ENCODE measurements at places on chromosomes 11 and 22.

- DNase-seq: peak; percentile 46
These were observed 69.7 kb downstream of the PRSS23 start for GRCh38 chr11:86869966-86870570.

GRCh38 chr11:2997406-2997805 is 5.3 kb upstream of the NAP1L4 start:
- DNase-seq: no peak

DNA sequence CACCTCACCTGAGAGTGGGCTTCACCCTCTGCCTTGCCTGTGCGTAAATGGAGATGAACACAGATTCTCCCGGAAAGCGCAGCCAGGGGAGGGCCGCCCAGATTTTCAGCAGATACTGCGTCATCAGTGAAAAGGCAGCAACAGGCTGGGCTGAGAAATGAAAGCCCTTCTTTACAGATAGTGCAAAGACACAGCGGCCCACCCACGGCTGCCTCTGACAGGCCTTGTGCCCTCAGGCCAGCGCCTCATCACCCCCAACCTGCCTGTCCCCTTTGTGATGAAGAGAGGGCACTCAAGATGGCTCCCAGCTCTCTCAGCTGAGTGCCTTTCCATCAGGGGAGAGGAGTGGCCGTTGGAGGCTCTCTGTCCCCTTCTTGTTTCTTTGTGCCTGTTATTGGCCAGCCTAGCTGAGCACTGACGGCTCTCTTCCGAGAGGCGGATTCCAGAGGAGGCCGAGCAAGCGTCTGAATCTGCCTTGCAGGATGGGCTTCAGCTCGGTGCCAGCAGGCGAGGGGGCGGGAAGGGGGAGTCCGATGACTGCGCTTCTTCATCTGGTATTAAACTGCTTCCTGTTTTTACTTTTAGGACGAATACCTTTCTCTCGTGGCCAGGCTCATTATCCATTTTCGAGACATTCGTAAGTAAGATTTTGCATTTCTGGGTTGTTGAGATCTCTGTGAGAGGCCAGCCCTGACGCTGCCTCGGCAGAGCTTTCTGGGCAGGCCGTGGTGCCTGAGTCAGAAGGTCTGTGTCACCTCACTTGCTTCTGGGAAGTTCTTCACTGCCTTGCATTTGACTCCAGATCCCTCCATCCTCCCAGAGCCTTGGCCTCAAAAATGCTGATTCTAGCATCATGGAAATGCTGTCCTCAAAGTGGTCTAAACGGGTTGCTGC is 43.7 kb downstream of the MED15 start:
- peak; percentile 73 for DNase-seq

- no peak for DNase-seq
These were observed 10.1 kb upstream of the MPZL2 start for GRCh38 chr11:118274186-118274585.

- no peak for DNase-seq
These were observed 4.0 kb downstream of the AIFM3 start for GRCh38 chr22:20970939-20971657.

DNA sequence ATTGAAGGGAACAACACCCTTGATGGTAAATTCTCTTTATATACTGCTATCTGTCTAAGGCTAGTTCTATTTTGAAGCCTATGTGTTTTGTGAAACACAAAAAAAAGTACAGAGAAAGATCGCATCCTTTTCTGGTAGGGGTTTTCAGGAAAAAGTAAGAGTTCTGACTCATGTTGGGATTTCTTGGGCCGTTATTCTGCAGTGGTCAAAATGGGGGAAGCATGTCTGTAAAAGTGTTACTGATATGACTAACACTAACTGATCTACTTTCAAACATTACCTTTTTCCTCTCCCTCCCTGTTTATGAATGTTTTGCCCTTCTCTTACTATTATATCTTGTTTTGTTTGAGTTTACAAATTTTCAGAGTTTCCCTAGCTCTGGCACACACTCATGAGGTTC is 53.9 kb downstream of the CTNND1 start:
- DNase-seq: no peak

- DNase-seq: no peak
These were observed 1486.7 kb downstream of the FAM181B start for GRCh38 chr11:81246941-81247340.

DNA sequence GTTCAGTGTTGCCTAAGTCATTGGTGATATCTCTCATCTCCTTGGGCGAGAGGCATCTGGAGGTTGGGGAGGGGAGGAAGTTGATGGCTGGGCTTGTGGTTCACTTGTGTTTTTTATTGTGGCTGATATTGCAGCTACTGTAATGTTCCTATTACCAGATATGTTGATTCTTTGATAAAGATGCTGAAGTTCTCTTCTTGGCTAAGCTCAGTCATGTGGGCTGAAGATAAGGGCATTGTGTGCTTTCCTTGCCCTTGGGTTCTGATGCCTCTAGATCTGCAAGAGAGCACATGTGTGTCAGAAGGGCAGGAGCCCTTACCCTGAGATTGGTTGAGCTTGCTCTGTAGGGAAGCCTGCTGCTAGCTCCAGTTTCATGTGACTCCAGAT is 12.0 kb downstream of the STX3 start:
- peak; percentile 34 for DNase-seq

DNA sequence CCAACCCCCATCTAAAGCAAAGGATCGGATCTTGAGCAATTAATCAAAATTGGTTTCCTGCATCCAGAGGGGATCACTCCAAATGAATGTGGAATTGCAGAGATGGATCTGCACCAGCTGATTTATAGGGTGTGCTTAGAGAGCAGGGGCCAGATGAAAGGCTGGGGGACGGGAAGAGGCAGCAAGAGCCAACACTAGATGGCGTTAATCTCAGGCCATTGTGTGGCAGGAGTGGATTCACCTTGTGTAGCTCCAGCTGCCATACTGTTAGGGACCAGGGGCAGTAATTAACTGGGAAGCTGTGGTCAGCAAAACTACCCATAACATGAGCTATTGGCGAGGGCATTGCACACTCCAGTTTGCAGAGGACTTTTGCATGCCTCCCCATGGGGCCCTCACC is 35.6 kb downstream of the SERPINH1 start:
- DNase-seq: no peak

DNA sequence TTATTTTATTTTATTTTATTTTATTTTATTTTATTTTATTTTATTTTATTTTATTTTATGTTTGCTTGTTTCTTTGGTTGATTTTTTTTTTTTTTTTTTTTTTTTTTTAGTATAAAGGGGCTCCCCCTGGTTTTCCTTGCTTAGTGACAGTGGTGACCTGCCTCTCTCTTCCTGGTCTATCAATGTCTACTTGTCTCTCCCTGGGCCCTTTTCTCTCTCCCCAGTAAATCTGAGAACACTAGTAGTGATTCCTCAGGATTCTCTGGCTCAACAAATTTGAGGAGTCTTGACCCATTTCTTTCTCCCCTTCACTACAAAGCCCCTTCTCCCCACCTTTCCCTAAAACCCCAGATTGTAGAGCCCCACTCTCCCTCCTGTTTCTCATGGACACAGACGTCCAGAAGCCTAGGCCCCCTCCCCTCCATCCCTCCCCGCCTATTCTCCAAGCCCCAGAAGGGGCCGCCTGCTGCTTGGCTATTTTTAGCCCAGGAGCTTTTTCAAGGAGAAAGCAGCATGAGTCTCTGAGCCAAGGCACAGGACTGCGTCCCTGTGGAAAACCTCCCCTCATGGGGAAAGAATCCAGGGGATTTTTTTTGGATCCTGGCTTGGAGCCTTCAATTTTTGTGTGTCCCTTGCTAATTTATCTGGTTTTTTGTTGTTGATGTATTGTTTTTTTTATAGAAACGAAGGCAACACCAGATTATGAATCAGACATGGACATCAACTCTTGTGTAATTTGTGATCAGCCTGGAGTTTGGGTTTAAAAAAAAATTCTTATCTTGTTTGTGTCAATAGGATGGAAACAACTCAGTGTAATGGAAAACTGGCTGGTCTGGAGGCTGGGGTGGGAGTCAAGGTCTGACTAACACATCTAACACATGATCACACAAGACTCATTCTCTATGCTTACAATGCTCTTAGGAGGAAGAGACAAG is 17.5 kb upstream of the ACCSL start:
- no peak for DNase-seq

DNA sequence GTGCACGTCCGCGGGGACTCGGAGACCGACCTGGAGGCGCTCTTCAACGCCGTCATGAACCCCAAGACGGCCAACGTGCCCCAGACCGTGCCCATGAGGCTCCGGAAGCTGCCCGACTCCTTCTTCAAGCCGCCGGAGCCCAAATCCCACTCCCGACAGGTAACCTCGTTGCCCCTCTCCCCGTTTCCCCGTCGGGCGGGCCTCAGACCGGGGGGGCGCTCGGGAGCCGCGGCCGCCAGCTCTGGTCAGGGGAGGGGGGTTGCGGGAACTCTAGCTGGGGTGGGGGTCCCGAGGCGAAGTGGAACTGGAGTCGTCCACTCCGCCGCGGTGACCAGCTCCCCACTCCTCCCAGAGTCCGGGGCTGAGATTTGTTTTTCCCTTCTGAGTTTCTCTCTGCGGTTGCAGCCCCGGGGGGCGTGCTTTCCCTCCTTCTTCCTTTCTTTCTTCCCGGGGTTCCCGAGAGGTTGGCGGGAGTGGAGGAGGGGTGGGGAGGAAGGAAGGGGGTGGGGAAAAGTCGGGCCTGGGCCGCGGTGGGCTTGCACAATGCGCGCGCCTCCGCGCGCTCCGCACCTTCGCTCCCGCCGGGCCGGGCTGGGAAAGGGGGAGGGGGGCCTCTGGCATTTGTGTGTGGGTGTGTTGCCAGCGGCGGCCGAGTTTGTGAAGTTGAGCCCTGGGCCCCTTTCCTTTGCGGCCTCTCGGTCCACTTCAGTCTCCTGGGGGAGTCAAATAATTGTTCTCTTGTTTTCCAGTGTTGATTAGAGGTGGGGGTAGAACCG is 952 bp downstream of the YAP1 start:
- DNase-seq: no peak

- DNase-seq: no peak
These were observed 70.2 kb downstream of the ARHGAP8 start for GRCh38 chr22:44822534-44822933.

DNA sequence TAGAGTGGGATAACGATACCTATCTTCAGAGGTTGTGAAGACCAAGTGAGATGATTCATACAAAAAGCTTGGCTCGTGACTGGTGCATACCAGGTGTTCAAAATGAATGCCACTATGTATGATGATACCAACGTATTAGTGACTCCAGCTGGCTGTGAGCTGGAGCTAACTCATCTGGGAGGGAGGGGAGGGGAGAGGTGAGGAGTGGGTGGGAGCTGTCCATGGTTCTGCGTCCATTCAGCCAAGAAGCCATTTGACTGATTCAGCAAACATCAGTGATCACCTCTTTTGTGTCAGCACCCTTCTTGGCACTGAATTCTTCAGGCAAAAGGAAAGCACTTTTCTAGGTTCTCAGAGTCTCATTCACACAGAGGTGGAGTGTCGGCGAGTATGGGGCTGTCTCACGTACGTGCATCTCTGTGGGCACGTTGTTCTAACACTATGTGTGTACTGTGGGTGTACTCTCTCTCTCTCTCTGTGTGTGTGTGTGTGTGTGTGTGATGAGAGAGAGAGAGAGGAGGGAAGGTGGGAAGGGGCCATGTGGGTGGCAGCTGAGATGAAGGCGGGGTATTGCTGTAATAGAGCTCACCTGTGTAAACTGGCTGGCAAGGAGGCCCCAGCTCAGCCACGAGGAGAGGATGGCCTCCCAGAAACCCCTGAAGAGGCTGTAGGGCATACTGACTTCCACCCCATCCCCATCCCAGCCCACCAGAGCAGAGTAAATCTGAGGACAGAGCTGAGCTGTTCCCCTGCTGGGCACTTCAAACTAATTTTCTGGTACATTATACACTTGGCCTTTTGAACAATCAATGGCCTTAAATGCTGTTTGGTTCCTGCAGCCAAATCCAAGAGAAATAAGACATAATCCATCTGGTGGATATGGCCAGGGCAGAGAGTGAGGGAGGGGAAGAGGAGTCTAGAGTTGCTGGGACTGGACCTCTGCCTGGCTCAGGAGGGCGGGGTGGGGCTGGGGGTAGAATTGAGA is 96.1 kb upstream of the THY1 start:
- DNase-seq: no peak

GRCh38 chr22:23609983-23610781 is 21.9 kb downstream of the DRICH1 start:
- DNase-seq: no peak

DNA sequence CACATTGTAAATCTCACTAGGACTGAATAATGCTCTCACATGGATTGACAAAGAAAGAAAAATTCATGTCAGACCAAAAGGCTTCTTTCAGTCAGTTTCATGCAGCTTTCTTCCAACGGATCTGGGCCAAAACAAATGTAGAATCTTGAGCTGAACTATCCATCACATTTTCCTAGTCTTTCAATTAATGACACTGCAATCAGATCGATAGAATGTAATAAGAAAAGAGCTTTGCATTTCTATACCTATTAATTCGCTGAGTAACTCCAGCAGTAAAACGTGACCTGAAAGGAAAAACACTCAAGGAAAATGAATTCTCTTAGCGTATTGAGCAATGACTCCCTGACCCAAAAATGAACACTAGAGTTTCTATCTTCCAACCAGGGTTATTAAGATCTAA is 194.8 kb upstream of the BLID start:
- DNase-seq: no peak

DNA sequence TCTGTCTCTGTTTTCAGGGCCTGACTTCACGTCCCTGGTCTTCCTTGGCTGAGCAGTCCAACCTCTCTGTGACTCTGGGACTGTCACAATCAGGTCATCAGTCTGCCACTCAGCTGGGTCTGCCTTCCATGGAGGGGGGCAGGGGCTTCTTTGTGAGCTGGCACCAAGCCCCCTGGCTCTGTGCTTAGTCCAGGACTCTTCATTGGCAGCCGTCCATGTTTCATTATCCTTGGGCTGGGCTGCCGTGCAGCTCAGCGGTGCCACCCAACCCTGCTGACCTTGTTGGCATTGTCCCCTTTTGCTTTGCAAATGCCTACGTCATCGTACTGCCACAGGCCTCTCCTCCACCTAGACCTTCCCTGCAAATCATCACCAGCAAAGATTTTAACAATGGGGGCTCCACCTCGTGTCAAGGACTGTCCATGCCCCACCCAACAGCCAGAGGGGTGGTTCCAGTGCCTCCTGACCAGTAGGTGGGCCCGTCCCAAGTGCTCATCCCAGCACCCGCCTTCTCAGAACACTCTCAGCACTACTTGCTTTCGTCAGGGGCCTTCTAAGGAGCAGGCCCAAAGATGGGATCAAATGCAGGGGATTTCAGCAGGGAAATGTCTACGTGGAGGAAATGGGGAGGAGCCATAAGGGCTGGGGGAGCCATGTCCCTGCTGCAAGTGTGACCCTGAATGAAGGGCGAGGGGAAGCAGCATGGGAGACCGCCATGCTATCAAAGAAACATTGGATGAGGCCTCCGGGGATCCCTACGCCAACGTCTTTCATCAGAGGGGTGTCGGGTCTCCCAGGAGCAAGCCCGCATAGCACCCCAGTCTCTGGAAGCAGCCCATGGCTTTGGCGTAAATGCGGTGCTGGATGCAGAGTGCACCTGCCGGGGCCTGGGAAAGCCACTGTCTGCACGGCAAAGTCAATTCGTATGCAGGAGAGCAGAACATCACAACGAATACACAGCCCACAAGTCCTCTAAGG is 18.2 kb downstream of the KRTAP5-6 start:
- no peak for DNase-seq

- no peak for DNase-seq
These were observed 56.1 kb downstream of the IGLL5 start for GRCh38 chr22:22943521-22944267.
